ENCODE measurements at places on chromosomes 3 and 15. TPM values are rescaled to one million over a fixed set of nuclear protein-coding genes. Genes with fewer than 3 reads are reported as not detected.

- DNase-seq: no peak
These were observed 183.3 kb downstream of the NR1D2 start for GRCh38 chr3:24128199-24129005.

The FES gene
- total RNA-seq: 22.6 TPM

DNA sequence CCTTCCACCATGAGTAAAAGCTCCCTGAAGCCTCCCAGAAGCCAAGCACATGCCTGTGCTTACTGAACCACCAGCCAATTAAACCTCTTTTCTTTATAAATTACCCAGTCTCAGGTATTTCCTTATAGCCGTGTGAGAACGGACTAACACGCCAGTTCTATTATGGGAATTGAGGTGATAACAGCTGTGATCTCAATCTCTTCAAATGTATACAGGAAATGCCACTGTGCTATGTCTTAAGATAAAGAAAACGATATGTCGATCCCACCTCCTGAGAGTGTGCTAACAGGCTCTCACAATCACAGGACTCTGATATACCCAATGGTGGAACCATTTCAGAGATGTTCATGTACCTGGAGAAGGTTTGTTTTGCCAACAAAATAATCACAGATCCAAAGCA lies 26.2 kb downstream of the CHSY1 start:
- no peak for DNase-seq

DNA sequence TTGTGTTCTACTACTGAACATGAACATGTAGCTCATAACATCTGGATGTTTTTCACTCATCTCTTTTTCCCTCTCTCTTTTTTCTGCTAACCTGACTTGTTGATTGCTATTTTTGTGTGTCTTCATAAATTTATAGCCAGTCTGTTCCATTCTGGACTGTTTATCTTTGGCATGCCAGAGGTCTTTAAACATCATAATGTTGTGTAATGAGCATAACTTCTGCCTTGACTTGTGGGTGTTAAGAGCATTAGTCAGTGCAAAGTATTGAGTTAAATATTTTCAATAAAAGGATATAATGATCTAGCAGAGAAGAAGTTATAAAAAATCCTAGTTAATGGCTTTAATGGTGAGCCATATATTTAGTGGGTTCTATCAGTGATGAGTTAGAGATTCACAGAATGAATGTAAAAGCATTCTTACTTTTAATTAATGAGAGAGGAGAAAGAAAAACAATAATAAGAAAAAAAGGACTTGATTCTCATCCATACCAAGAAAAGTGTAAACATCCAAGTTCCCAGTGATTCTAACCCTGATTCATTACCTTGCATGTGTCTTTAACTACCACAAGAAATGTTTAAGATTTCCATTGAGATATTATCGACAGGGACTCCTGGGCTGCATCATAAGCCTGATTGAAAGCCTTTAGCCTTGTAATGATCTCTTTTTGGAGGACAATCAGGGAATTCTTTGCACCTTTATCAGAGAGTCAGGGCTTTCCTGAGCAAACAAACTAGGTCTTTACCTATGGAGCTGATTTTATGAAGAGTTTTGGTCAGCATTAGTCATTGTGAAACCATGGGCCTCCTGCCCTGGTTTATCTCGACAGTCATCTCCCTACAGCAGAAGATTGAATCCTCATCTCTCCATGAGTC lies 22.9 kb downstream of the MITF start:
- no peak for DNase-seq

DNA sequence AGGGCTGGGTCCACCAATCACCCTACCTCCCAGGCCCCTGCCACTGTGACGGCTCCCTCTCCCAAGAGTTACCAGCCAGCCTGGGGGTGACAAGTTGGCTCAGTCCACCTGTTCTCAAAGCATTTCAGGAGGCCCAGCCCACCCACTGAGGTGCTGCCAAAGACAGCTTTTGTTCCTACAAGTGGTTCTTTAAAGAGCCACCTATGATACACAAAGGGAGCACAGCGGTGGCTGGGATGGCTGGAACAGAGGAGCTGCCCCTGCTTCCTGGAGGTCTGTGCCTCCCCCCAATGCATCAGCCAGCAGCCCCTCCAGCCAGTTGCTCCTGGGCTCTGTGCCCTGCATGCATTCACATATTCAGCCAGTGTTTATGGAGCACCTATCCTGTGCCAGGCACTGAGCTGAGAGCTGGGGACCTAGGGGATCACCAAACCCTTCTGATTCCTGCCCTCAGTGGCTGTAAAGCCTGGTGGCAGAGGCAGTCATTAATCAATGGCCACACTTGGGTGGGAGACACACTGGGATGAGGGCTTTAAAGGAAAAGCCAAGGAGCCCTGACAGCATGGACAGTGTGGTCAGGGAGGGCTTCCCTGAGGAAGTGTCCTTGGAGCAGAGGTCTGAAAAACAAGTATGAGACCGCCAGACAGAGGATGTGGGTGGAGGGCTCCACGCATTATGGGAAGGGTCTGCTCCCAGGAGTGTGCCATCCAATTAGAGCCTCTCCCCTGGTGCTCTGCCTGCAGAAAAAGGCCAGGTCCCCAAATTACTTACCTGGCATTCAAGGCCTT lies 107.1 kb upstream of the LINGO1 start:
- DNase-seq: no peak

The GABRR3 gene
- total RNA-seq: not detected

DNA sequence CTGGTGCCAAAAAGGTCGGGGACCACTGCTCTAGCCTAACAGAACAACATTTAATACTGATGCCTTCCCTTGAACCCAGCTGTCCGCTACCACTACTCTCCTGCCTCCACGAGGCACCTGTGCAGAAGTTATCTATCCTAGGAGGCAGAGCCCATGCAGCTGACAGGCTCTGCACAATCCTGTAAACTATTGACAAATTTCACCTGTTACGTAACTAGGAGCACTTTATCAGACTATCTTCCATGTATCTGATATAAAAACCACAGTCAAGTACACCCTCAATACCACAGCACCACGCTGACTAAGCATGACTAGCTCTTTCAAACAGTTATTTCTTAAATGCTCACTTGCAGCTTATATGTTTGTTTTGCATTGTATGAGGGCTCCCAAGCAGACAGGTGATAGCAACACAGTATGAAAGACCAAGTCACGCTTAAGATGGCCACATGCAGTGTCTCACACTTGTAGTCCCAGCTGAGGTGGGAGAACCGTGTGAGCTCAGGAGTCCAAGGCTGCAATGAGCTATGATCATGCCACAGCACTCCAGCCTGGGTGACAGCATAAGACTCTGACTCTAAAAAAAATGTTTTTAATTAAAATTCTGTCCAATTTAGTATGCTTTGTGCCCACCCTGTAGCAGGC lies 4.5 kb upstream of the IL17RC start:
- no peak for DNase-seq

The TTC21A gene
- total RNA-seq: 1.5 TPM

DNA sequence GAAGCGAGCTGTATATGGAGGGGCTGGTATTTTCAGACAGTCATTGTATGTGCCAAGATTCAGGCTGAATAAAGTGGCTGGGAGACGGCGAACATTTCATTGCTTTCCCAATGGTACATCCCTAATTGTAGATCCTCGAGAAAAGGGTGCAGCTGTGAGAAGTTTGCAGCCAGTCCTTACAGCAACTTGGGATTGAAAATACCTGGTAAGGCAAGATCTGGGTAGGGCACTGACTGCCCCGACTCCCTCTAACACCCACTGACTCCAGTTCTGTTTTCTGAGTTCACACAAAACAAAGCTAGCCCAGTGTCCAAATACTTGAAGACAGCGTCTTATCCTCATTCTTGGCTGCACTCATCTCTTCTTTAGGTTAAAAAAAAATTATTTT lies 63.7 kb downstream of the EDEM1 start:
- no peak for DNase-seq

DNA sequence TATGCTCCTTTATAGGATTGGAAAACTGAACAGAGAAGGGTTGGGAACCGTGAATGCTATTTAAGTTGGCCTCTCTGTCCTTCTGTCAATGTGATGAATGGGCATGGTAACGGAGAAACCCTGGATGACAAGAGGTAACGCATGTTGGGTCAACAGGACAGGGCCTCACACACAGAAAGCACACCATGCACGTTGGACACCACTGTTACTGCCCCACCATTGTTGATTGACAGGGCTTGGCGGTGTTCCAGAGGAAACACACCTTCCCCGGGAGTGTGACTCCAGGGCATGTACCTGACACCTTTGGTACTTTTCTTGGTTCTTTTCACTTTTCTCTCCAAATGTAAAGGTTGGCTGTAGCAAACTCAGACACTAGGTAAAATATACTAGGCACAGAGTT lies 548.5 kb downstream of the OCA2 start:
- no peak for DNase-seq

GRCh38 chr3:55591888-55592287 lies 104.8 kb upstream of the WNT5A start:
- DNase-seq: no peak

- no peak for DNase-seq
These were observed 891 bp downstream of the RFT1 start for GRCh38 chr3:53129344-53129743.

DNA sequence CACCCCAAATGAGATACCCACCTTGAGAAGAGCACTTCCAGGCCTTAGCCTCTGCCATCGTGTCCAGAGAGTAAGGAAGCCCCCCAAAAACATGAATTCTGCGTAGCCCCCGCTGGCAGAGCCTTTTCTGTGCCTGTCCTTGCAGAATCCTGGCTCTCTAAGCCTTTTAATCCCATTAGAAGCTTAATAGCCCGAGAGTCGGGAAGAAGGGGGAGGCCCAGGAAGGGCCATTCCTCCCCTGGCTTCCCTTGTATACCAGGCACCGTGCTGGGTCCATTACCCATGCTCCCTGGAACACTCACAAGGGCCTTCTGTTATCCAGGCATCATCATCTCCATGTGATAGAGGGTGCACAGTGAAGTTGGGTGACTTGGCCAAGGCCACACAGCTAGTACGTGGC lies 7.1 kb downstream of the SPTBN5 start:
- no peak for DNase-seq

- no peak for DNase-seq
These were observed 177.9 kb downstream of the TLE3 start for GRCh38 chr15:69919816-69920215.

All from activated naive CD4-positive, alpha-beta T cell treated with anti-CD3 and anti-CD28 coated beads for 36 hours (primary cell).